Thoracic aorta (tissue), 2 donors: ENCODE measurements at places on chromosomes 1 and 21. TPM values are rescaled to one million over a fixed set of nuclear protein-coding genes. Genes with fewer than 3 reads are reported as not detected.

DNA sequence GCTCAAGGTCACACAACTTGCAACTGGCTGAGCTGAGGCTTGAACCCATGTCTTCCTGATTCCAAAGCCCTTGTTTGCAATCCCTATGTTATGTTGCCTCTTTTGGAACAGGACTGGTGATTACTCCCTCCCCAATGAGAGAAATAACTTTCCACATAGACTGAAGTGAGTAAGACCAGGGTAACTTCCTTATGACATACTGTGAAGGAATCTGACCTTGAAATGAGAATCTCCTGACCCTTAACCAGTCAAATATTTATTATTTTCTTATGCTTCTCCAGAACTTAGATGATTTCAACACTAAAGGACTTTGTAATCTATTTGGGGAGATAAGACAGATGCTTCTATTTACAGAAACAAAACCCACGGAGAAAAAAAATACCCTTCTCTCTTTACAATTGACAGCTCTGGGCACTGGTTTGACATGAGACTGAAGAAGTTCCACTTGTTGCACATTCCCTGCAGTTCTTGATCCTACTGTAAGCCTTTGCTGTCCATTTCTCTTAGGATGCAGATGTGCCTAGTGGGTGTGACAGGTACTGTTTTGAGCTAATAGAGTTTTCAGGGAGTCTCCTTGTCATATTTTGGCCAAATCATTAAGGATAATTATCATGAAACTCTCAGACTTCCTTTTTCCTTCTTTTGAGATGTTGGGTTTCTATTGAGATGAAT lies 3.9 kb upstream of the RPTN start:
- no peak overlapping the region for H3K4me3 ChIP-seq
- no peak overlapping the region for H3K27ac ChIP-seq
- no peaks in the 10 kb centered on the region for H3K27me3 ChIP-seq
- H3K36me3 ChIP-seq = no peaks in the 10 kb centered on the region
- DNase-seq = no peak

GRCh38 chr1:87647430-87648177 lies 318.9 kb downstream of the LMO4 start:
- peaks cover 6% of the 10 kb centered on the region for H3K4me1 ChIP-seq
- no peak overlapping the region for H3K4me3 ChIP-seq
- H3K27me3 ChIP-seq = no peaks in the 10 kb centered on the region
- DNase-seq = no peak

DNA sequence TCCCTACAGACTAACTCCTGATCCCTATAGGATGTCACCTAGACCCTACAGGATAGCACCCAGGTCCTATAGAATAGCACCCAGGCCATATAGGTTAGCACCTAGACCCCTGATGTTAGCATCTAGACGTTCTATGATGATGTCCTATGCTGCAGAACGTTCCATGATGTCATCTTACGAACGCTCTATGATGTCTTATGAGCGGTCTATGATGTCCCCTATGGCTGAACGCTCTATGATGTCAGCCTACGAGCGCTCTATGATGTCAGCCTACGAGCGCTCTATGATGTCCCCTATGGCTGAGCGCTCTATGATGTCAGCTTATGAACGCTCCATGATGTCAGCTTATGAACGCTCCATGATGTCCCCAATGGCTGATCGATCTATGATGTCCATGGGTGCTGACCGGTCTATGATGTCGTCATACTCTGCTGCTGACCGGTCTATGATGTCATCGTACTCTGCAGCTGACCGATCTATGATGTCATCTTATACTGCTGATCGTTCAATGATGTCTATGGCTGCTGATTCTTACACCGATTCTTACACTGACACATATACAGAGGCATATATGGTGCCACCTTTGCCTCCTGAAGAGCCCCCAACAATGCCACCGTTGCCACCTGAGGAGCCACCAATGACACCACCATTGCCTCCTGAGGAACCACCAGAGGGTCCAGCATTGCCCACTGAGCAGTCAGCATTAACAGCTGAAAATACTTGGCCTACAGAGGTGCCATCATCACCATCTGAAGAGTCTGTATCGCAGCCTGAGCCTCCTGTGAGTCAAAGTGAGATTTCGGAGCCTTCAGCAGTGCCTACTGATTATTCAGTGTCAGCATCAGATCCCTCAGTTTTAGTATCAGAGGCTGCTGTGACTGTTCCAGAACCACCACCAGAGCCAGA lies 9.5 kb downstream of the SON start:
- peaks cover 27% of the 10 kb centered on the region for H3K4me1 ChIP-seq
- DNase-seq = no peak
- H3K27ac ChIP-seq = no peak overlapping the region
- H3K36me3 ChIP-seq = peaks cover 63% of the 10 kb centered on the region

DNA sequence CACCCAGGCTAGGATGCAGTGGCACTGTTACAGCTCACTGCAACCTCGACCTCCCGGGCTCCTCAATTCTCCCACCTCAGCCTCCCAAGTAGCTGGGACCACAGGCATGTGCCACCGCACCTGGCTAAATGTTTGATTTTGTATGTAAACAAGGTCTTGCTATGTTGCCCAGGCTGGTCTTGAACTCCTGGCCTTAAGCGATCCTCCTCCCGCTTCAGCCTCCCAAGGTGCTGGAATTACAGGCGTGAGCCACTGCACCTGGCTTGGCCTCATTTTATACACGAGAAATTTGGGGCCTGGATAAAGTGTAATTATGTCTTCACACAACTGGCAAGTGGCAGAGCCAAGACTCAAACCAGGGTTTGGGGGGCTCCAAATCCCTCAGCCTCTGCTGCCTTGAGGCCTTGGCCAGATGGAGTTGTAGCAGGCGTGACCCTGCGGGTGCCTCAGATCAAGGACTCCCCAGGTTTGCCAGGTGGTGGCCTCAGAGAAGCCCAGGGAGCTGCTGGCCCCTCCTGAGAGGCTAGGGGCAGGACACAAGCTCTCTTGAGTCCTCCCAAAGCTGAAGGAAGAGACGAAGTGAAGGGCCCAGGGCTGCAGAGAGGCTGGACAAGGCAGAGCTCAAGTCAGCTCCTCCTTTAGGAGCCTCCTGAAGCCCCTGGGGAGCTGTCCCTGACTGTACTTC lies 61.7 kb downstream of the MDM4 start:
- peaks cover 11% of the 10 kb centered on the region for H3K4me1 ChIP-seq
- H3K4me3 ChIP-seq = no peak overlapping the region
- no peak for DNase-seq
- no peak overlapping the region for H3K27ac ChIP-seq

- no peak overlapping the region for H3K27ac ChIP-seq
- no peaks in the 10 kb centered on the region for H3K4me1 ChIP-seq
- DNase-seq = no peak
- no peaks in the 10 kb centered on the region for H3K27me3 ChIP-seq
- H3K36me3 ChIP-seq = no peaks in the 10 kb centered on the region
- no peak overlapping the region for H3K4me3 ChIP-seq
Measured at GRCh38 chr21:21712748-21713520, 714.7 kb downstream of the NCAM2 start.

- no peaks in the 10 kb centered on the region for H3K27me3 ChIP-seq
- H3K27ac ChIP-seq = no peak overlapping the region
- peaks cover 74% of the 10 kb centered on the region for H3K36me3 ChIP-seq
- H3K4me3 ChIP-seq = no peak overlapping the region
- DNase-seq = no peak
- peaks cover 20% of the 10 kb centered on the region for H3K4me1 ChIP-seq
Measured at GRCh38 chr1:208040821-208041297, 129.9 kb upstream of the CD34 start.

- peak overlapping the region; percentile 45 for H3K4me3 ChIP-seq
- peak overlapping the region; percentile 61 for H3K27ac ChIP-seq
- no peaks in the 10 kb centered on the region for H3K36me3 ChIP-seq
- H3K27me3 ChIP-seq = no peaks in the 10 kb centered on the region
- H3K4me1 ChIP-seq = peaks cover 28% of the 10 kb centered on the region
Measured at GRCh38 chr1:68174738-68175113, 57.6 kb downstream of the WLS start.

DNA sequence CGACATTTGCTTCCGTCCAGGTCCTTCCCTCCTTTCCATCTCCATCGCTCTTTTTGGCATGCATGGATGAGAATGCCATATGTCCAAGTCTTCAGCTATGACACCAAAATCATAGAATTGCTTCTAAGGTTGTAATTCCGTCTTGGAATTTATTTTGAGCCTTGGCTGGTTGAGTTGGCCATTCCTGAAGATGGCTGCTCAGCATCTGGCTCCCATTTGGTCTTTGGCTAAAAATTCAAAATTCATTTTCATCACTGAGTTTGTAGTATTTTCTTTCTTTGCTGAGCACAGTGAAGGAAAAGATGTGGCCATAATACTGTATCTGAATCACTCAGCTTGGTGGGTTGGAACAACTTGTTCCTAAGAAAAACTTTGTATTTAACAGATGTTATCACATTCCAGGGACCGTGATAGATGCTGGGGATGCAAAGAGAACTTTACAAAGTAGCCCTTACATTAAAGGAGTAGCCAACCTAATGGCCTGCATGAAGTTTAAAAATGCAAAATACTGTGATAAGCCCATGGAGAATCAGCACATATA lies 15.6 kb downstream of the JUN start:
- H3K36me3 ChIP-seq = no peaks in the 10 kb centered on the region
- H3K27me3 ChIP-seq = no peaks in the 10 kb centered on the region
- H3K27ac ChIP-seq = no peak overlapping the region
- H3K4me3 ChIP-seq = no peak overlapping the region

- H3K27ac ChIP-seq = no peak overlapping the region
- H3K36me3 ChIP-seq = no peaks in the 10 kb centered on the region
- H3K27me3 ChIP-seq = no peaks in the 10 kb centered on the region
- no peak overlapping the region for H3K4me3 ChIP-seq
Measured at GRCh38 chr1:6295910-6296309, 35.0 kb upstream of the GPR153 start.

DNA sequence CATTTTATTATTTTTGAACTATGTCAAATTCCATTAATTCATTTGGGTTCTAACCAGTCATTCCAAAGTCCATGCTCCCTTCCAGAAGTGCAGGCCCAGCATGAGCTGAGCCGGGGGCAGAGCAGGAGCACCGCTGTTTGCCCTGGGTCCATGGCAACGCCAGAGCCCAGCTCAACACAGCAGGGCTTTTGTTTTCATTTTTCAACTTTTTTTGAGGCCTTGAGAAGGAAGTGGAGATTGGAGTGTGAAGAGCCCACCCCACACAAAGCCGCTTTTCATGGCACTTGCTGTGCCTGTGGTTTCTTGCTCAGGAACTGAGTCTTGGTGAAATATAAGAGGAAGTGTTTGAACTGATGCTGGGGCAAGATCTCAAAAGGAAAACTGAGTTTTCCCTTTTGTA lies 13.2 kb upstream of the PRMT2 start:
- no peak overlapping the region for H3K4me3 ChIP-seq
- H3K27ac ChIP-seq = peak overlapping the region; percentile 55

GRCh38 chr1:181483285-181484195 lies at the start of gene CACNA1E:
TSS of gene CACNA1E (plus strand) at chr1:181483517. CDS start at chr1:181483745, 228 bp downstream.
- peaks cover 5% of the 10 kb centered on the region for H3K27me3 ChIP-seq
- peak within 1 kb of the TSS; percentile 28 for H3K4me3 ChIP-seq
- H3K36me3 ChIP-seq = no peaks in the 10 kb centered on the region
- DNase-seq = no peak

DNA sequence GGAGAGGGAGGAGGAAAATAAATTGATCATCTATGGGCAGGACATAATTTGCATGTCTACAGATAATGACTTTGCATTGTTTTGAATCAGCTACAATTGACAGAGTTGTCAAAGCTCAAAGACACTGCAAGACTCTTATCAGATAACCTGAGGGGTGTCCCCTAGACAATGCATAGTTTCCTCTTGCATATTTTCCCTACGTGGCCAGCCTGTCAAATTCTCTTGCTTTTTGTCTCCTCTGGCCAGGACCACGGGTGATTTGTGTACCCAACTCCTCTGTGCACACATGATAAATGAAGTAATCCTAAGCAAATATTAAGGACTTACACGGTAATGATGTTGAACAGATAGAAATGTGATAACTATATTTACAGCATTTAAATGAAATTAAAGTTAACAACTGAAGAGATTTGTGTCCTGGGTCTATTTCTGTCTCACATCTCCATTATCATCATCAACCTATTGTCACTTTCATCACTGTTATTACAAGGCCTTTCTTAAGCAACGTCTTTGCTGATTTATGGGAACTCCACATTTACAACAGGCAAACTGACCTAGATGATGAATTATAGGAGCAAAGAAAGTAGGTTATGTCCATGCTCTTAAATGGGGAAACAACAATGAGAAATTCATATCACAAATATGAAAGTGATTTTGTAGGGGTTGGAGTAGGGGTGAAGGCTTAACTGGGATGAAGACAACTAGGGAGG lies 18.8 kb downstream of the BATF3 start:
- H3K4me1 ChIP-seq = no peaks in the 10 kb centered on the region
- H3K27me3 ChIP-seq = no peaks in the 10 kb centered on the region
- DNase-seq = no peak
- H3K27ac ChIP-seq = no peak overlapping the region

- peaks cover 5% of the 10 kb centered on the region for H3K4me1 ChIP-seq
- H3K27me3 ChIP-seq = peaks cover 5% of the 10 kb centered on the region
- no peak overlapping the region for H3K27ac ChIP-seq
- H3K4me3 ChIP-seq = no peak overlapping the region
Measured at GRCh38 chr1:31183927-31184554, 55.6 kb downstream of the NKAIN1 start.

GRCh38 chr1:229645324-229645993 lies 19.4 kb downstream of the URB2 start:
- no peak overlapping the region for H3K4me3 ChIP-seq
- no peaks in the 10 kb centered on the region for H3K4me1 ChIP-seq
- H3K27me3 ChIP-seq = no peaks in the 10 kb centered on the region
- H3K36me3 ChIP-seq = peaks cover 29% of the 10 kb centered on the region
- H3K27ac ChIP-seq = no peak overlapping the region

- no peak overlapping the region for H3K27ac ChIP-seq
- H3K36me3 ChIP-seq = no peaks in the 10 kb centered on the region
- no peak overlapping the region for H3K4me3 ChIP-seq
- DNase-seq = no peak
Measured at GRCh38 chr1:93977598-93977945, 68.3 kb upstream of the GCLM start.

GRCh38 chr1:202807926-202808757 lies at the start of gene KDM5B:
TSS of gene KDM5B (minus strand) at chr1:202808421. CDS start at chr1:202808305, 116 bp downstream.
- peaks cover 8% of the 10 kb centered on the region for H3K4me1 ChIP-seq
- H3K27ac ChIP-seq = peak within 1 kb of the TSS; percentile 52
- DNase-seq = no peak
- H3K27me3 ChIP-seq = no peaks in the 10 kb centered on the region
- H3K36me3 ChIP-seq = no peaks in the 10 kb centered on the region
- peak within 1 kb of the TSS; percentile 95 for H3K4me3 ChIP-seq

DNA sequence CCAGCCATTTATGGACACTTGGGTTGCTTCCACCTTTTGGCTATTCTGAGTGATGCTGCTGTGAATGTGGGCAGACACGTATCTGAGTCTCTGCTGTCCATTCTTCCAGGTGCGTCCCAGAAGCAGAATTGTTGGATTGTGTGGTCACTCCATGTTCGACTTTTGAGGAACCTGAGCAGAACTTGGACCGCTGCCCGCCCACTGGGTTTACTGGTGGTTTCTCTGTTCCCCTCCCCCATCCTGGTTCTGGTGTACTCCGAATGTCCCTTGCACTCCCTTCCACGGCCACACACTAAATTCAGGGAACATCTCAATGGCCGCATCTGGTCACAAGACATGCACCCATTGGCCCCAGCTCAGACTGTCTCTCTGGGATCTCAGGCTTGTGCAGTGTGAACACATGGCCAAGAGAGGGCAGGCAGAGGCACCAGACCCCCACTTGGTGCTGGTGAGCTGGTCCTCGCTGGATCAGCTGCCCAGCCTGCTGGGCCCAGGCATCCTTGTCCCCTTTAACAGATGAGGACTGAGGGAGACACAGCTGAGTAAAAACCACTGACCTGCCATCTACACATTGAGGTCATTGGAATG lies 565.1 kb downstream of the NPHP4 start:
- DNase-seq = no peak
- no peaks in the 10 kb centered on the region for H3K4me1 ChIP-seq
- no peak overlapping the region for H3K27ac ChIP-seq

The VCAM1 gene
- 77.6 TPM for total RNA-seq

The SPATA1 gene
- 0.14 TPM for total RNA-seq

The METTL13 gene
- 24.8 TPM for total RNA-seq

The HRNR gene
- not detected for total RNA-seq

The LMOD1 gene
- 761 TPM for total RNA-seq

The BNIPL gene
- 0.14 TPM for total RNA-seq

The IGSF9 gene
- not detected for total RNA-seq
